Coronary artery (tissue), 2 donors: ENCODE measurements at places on chromosomes 11 and 22.

- no peak for DNase-seq
Measured at GRCh38 chr11:115257678-115258077, 246.5 kb downstream of the CADM1 start.

DNA sequence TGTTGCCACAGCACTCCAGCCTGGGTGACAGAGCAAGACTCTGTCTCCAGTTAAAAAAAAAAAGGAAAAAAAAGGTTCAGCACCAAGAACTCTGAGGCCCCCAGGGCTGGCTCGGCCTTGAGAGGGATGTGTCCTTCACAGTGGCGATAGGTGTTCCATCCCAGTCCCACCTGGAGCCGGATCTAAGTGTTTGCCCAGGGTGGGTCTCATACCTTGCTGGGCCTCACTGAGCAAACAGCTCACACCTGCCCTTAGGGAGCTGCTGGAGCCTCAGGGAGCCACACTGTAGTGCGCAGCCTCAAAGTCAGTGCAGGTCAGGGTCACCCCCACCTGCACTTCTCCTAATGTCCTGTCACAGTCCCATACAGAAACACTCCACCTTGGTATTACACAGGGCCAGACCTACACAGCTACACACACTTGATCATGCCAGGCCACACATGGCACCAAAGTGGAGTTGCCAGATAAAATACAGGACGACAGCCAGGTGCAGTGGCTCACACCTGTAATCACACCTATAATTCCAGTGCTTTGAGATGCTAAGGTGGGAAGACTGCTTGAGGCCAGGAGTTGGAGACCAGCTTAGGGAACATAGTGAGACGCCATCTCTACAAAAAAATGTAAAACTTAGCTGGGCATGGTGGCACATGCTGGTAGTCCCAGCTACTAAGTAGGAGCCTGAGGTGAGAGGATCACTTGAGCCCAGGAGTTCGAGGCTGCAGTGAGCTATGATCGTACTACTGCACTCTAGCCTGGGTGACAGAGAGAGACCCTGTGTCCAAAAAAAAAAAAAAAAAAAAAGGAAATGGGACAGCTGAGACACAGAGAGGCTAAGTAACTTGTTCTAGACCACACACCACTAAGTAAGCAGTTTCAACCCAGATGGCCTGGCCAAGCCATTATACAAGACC is 7.3 kb downstream of the STARD10 start:
- DNase-seq, result no peak

- no peak for DNase-seq
Measured at GRCh38 chr11:86212019-86212611, 32.4 kb upstream of the EED start.

DNA sequence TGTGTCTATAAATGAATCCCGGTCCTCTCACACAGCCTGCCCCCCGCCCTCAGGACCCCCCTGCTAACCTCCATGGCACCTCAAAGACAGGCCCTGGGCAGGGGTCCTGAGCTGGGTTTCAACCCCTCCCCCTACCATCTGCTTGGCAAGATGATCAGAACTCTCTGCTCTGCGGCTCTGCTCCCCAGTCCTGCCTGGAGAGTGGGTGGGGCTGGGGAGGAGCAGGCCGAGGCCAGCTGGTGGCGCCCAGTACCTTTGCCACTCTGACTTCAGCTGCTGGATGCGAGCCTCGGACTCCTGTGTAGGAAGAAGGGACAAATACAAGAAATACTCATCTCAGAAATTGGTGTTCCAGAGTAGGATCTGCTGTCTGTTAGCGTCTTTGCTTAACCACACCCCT is 15.0 kb downstream of the SUN2 start:
- no peak for DNase-seq

GRCh38 chr11:93852242-93852641 is 1.8 kb upstream of the VSTM5 start:
- no peak for DNase-seq

- DNase-seq, result no peak
Measured at GRCh38 chr11:123431619-123432018, 1.6 kb downstream of the GRAMD1B start.

DNA sequence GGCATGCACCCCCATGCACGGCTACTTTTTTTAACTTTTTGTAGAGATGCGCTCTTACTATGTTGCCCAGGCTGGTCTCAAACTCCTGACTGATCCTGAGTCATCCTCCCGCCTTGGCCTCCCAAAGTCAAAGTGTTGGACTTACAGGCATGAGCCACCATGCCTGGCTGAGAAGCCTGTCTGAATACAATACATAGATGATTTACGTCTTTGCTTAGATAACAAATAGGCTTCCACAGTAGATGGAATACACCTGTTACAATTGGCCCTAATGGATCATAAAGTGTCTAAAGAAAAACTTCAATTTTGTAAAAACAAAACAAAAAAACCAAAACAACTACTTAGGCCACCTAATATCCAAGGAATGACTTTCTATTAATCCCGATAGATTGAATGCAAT is 13.0 kb upstream of the CLTCL1 start:
- no peak for DNase-seq

DNA sequence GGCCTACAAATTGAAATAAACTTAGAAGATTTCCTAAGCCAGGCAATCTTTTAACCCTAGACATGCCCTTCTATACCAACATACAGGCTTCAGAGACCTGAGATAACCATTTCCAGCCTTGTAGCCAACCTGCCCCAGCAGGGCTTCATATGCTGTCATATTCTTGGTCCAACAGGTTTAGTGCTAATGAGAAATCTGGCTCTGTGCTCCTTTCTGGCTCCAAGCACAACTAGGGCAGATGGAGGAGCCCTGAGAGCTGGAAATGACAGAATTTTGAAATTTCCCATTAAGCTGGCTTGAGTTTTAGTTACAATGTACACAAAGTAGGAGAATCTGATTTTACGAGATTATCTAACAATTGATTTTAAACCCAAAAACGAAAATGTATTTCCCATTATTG is 323.0 kb upstream of the CCDC90B start:
- no peak for DNase-seq

- no peak for DNase-seq
Measured at GRCh38 chr11:100866453-100866852, 179.4 kb downstream of the ARHGAP42 start.

GRCh38 chr11:121214861-121215260 is 77.7 kb upstream of the SC5D start:
- DNase-seq, result no peak

DNA sequence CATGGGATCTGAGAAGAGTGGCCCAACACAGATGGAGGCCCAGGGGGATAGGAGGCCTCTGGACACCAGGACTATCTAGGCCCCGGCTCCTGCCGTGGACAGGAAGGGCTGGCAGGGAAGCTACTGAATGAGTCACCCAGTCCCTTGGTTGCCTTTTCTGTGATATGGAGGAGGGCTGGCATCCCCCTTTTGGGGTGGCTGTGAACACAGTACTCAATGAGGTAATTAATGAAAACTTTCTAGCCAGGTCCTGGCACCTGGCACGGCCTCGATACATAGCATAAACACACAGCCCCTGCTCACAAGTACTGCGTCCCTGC is 163.2 kb downstream of the CHST1 start:
- peak; percentile 47 for DNase-seq

DNA sequence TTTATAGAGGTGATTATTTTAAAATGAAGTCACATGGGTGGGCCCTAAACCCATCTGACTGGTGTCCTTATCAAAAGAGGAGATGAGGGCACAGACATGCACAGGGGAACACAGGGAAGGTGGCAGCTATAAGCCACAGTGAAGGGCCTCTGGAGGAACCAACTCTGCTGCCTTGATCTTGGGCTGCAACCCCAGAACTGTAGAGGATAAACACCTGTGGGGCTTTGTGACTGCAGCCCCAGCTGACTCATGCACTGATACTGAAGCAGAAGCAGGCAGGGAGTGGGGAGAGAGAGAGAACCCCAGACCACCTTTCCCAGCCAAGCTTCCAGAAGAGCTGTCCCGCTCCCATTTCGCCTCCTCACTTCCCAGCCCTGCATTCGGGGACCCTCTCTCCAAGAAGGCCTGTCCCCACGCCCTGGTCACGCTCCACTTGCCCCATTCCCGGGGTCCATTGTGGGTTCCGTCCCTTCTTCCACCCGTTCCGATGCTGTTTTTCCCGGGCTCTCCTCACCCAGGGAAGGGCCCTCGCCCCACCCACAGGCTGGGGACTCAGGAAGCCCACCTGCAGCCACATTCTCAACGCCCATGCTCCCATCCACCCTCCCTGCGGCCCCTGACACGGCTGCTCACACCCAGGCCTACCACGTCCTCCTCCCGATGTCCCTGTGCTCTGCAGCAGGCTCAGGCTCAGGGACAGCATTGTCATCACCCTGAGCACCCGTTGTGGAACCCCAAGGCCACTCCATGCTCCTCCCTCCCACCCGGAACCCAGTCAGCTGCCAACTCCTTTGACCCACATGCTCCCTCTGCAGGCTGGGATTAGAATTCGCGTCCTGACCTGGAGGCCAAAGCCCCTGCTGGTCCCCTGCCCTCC is 90.8 kb upstream of the SHANK2 start:
- no peak for DNase-seq

GRCh38 chr11:47924184-47924691 is 56.1 kb upstream of the PTPRJ start:
- no peak for DNase-seq

GRCh38 chr11:82634091-82634490 is 99.6 kb downstream of the FAM181B start:
- no peak for DNase-seq

DNA sequence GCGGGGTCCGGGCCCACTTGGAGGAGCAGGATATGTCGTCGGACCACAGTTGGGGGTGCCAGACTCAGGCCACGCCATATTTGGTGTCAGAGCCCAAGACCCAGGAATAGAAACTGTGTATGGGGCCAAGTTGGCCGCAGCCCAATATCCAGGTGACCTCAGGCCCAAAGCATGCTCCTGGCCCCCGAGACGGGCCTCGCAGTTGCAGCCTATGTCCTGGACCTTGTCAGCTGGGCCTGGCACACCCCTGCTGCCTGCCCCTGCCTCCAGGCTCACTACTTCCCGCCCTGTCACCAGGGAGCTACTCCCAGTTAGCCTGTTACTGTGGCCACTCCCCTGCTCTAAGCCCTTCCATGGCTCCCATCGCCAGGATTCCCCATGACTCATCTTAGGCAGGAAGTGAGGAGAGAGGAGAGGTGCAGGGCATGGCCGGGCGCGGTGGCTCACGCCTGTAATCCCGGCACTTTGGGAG is 23.1 kb downstream of the A4GALT start:
- peak; percentile 97 for DNase-seq

DNA sequence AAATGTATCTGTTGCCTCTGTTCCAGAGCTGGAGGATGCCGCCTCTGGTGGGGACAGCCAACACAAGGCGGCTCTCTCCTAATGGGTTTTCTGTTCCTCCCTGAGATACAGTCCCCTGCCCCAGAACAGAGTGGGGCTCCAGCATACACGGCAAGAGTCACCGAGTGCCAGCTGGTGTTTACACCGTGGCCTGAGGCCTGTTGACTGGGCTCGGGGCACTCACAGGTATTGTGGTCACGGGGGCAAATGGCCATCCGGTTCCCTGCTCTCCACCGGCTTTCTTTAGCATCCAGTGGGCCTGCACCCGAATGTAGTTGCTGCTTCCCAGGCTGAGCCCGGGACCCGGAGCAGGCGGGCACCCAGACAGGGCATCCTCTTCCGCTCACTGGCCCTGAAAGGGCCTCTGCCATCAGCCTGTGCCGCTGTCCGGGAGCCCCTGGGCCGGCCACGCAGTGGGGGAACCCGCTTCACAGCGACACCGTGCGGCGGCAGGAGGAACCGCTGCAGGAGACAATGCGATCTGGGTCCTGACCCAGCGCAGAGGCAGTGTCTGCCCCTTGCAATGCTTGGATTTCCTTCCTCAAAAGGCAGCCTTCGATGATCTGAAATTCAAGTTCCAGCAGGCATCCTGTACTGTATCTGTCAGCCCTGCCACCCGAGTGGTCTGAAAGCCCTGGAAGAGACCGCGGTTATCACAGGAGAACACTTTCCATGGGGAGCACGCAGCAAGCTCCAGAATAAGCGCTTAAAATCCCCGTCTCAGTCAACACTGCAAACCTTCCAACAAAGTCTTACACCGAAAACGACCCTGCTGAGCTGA is 859 bp upstream of the KRTAP5-5 start:
- no peak for DNase-seq

DNA sequence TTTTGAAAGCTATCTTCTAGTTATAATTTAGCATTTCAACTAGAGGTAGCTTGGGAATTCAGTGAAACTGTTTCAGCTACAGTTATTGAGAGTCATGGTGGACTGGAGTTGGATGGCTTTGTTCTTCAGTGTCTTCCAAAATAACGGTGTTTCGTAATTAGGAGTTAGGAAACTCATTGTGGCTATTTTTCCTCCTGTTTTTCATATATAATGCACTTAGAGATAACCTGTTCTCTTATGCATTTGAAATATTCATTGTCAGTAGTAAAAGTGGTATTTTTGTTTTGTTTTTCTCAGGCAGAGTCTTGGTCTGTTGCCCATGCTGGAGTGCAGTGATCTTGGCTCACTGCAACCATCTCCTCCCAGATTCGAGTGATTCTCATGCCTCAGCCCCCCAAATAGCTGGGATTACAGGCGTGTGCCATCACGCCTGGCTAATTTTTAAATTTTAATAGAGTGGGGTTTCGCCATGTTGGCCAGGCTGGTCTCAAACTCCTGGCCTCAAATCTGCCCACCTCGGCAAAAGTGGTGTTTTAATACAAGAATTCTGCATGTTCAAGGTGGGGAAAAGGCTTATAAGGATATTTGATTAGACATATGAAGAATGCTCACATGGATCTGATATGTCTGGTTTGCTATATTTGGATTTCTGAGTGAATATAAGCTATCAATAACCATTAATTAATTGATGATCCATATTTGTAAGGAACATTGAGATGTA is 12.7 kb downstream of the PDHX start:
- no peak for DNase-seq

DNA sequence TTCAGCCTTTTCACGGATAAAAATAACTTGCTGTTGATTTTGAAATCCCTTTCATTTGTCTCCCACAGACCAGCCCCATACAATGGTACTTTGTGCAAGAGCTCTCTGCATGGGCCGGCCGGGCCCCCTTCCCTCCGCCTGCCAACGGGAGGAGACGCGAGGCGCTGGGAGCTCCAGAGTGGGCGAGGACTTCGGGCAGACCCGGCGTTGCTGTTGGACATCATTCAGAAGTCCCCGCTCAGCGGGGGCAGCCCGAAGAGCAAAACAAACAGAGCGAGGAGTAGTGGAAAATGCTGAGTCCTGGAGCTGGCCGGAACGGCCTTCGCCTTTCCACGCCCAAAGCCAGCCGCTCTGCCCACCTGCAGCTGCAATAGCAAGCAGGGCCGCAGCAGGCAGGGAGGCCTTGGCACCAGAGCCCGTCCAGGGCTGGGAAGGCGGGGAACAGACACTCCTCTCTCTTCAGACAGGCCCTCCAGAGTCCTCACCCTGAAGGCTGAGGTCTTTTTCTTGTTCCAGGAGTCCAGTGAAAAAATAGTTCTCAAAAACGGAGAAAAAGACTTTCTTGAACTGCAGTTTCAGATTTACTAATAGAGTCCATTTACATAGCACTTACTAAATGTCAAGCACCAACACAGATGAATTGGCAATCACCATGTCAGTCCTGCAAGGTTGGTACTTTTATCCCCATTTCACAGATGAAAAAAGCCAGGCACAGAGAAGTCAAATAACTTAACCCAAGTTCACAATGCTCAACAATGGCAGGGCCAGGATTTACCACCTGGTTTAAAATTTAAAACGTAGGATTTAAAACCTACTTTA is 135.5 kb downstream of the ETS1 start:
- peak; percentile 86 for DNase-seq

GRCh38 chr11:65857853-65858680 is at the start of gene CFL1:
TSS of gene CFL1 (minus strand) at chr11:65858180. CDS start at chr11:65858099, 81 bp downstream.
- DNase-seq, result peak; percentile 100
